ENCODE measurements at places on chromosomes 1 and 21.

DNA sequence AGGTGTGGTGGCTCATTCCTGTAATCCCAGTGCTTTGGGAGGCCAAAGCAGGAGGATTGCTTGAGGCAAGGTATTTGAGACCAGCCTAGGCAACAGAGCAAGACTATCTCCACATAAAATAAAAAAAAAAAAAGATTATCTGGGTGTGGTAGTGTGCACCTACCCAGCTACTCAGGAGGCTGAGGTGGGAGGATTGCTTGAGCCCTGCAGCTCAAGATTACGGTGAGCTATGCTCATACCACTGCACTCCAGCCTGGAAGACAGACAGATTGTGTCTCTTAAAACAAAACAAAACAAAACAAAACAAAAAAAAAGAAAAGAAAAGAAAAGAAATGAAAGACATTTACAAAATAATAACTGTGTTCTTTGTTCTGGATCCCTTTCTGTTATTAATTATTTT, 6.1 kb upstream of the TLCD4 start:
- DNase-seq: no peak

DNA sequence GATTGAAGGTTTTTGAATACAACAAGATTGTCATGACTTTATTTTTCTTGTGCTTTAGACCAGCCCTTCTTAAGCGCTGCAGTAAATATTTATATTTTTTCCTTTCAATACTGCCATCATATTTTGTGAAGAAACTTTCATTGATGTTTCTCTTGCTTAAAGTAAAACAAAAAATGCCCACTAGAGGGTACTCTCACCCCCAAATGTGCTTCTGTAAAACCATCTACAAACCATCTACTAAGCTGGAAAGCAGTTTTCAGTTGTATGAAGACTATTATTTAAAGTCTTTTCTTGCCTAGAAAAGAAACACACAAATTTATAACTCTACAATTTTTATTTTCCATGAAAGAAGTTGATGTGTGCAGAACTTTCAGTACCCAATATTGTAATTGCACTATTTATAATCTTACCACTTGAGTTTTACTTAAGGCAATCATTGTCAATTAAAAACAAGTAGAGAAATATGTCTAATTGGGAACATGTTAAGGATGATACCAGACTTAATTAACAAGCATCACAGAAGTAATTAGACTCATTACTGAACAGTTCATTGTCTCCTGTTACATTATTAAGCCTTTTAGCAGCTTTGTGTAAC, 10.7 kb downstream of the LEPR start:
- no peak for DNase-seq

- DNase-seq: no peak
Observed at GRCh38 chr1:36771240-36771639, 263.1 kb downstream of the GRIK3 start.

- DNase-seq: no peak
Observed at GRCh38 chr1:88189525-88189924, 494.5 kb upstream of the PKN2 start.

DNA sequence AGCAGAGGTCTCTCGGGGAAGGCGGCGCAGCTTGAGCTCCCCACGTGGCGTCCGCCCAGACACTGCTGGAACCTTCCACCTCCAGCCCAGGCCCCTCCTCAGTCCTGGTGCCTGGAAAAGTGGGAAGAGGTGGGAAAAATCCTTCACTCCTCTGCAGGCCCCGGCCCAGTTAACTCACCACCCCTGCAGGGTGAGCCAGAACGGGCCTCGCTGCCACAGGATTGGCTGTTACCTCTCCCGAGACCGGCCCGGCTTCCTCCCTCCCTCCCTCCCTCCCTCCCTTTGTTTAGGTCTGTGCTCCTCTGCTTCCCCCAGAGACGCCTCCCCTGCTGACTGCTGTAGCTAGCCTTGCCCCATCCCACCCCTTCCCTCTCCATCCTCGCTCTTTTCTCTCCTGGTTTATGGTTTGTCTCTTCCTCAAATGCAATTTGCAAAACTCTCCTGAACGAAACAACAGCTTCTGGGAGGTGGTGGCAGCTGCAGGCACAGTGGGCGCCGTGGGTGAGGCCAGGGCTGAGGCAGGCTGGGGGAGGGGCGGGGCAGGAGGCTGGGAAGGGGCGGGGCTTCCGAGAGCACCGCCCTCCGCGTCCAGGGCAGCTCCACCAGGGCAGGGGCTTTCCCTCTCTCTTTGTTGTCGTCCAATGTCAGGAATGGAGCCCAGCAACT, 6.5 kb downstream of the CAPN9 start:
- no peak for DNase-seq

DNA sequence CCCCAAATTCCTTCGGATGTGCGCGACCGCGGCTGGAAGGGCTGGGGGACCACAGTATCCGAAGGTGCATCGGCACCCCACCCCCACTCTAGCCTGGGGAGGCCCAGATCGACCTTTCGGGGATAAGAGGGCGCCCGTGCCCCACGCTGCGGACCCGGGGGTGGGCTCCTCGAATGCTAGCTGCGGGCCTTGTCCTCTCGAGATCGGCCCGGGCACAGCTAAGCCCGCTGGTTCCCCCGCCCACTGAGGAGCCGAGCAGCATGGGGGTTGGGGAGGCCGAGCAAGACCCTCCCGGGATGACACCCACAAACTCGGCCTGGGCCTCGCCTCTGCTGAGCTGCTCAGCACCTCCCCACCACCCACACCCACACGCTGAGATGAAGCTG, 653 bp upstream of the IFFO2 start:
- no peak for DNase-seq

DNA sequence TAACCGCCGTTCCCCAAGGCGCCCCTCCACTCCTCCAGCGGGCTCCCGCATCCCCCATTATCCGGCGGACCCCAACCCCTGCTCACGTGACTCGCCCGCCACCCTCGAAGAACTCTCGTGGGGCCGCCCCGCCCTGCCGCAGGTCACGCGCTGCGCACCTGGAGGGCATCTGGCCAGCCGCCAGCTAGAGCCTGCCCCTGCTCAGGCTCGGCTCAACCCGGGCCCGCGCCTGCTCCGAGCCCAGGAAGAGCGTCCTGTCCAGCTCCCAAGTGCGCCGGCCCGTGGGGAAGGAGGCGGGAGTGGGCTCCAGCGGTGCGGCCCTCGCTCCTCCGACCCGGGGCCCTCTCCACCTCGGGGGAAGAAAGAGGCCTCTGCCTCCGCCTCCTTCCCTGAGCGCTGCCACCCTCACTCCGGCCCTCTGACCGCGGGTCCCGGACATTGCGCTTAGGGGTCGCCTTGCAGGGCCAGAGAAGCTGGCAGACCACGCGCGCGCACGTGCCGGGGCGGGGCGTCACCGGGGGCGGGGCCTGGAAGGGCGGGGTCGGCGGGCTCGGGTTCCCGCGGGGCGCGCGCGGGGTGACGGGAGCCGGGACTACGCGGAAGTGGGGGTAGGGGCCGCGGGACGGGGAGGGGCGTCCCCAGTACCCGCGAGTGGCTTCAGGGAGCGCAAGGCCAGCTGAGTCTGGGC, 28.4 kb downstream of the HMGN2 start:
- peak; percentile 77 for DNase-seq

DNA sequence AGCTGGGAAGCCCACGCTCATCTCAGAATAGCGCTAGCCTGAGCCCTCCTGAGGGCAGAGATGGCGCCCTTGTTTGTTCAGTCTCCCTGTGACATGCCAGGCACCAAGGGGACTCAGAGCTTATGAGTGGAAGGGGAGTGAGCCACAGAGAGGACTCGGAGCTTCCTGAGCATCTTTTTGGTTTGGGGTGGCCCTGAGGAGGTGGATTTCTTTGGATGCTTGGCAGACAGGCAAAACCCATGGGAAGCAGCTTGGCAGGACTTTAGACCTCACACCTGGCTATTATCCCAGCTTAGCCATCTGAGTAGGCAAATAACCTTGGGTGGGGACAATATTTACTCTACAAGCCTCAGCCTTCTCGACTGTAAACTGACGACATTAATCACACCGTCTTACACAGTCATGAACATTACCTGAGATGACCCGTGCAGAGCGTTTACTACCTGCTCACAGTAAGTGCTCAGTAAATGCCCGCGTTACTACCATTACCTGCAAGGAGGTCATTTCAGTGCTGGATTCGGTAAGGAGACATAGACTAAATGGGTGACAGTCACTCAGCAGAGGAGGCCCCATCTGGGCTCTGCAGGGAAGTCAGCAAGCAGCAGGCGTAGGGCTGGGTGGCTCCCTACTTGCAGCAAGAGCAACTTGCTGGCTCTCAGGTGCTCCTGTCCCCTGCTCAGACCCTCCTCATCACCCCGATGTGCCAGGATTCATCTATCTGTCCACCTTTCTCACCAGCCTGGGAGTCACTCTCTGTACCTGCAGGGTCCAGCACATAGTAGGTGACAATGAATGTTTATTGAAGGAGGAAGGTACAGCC, 54.9 kb downstream of the KLHDC7A start:
- DNase-seq: no peak

DNA sequence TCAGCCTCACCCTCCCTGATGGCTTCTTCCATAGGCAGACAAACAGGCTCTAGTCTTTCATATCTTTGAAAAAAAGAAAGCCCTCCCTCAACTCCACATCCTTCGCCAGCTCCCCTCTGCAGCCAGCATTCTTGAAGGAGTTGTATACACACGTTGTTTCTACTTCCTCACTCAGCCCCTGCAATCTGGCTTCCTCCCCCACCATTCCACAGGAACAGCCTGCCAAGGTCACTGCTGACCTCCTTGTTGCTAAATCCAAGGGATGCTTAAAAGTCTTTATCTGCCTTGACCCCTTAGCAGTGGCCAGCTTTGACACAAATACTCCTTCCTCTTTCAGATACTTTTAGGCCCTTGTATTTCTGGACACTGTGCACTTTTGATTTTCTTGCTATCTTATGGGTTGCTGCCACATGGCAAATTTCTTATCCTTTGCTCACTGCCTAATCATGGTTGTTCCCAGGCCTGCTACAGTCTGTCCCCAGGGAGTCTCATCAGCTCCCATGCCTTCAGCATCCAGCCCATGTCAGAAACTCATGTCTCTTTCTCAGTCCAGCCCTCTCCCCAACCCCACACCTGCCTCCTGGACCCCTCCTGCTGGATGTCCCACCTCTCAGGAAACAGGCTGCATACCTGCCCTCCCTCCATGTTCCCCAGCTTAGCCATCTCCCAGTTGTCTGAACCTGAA, 8.3 kb downstream of the FAM229A start:
- no peak for DNase-seq

DNA sequence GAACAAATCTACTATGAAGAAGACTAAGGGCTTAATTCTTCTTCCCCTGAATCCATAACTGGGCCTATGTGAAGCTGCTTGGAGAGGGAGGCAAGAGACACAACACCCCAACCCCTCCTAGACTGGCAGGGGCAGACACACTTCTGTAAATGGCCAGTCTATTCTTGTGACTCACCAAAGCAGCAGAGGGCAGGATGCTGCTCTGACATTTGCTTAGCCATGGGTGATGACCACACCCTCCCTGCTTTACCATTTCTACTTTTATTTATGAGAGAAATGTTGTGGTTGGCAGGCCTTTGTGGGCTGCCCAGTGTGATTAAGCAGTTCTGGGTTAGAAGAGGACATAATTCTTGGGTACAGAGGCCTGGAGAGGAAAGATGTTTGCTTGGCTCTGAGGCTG, 189.8 kb upstream of the DPYD start:
- DNase-seq: no peak

- no peak for DNase-seq
Observed at GRCh38 chr21:42627527-42628289, 25.7 kb upstream of the PDE9A start.

DNA sequence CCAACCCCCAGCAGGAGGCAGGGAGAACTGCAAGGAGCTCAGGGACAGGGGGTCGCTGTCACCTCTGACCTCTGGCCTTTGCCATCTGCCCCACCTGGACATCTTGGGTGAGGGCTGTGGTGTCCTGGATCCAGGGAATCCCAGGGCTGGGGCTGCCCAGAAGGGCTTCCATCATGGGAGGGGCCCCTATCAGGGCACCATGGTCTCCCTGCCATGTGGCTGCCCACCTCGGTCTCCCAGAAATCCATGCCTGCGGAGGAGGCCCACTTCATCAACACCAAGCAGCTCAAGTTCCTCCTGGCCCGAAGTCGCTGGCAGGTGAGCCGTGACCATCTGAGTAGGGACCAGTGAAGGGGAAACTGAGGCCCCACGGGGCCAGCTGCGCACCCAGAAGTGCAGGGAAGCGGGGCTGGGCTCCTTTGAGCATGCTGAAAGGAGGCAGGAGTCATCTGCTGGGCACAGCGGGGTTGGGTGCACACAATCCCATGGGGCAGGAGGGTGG, 36.1 kb downstream of the TRIM11 start:
- no peak for DNase-seq

DNA sequence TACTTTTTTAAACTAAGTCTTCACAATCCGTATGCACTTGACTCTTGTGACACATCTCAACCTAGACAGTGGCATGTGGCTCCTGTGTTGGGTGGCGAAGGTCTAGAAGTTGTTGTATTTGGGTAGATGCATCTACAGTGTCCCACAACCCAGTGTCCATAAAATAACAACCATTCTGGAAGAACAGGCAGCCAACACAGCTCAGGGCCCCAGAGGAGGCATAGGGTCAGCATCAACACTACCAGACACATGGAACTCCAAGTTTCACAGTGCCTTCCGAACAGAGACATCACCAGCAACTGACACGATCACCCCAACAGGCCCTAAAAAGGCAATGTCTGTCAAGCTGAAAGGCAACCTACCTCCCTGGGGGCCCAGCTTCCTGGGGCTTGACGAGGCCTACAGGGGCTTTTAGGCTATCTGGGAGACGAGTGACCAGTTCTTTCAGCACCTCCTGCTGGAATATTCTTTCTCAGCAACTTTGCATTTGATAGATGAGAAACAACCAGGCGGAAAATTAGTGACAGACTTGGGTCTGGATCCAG, 5.6 kb downstream of the SH3BP5L start:
- DNase-seq: no peak

GRCh38 chr1:112817555-112818373, 102.6 kb upstream of the PPM1J start:
- no peak for DNase-seq

DNA sequence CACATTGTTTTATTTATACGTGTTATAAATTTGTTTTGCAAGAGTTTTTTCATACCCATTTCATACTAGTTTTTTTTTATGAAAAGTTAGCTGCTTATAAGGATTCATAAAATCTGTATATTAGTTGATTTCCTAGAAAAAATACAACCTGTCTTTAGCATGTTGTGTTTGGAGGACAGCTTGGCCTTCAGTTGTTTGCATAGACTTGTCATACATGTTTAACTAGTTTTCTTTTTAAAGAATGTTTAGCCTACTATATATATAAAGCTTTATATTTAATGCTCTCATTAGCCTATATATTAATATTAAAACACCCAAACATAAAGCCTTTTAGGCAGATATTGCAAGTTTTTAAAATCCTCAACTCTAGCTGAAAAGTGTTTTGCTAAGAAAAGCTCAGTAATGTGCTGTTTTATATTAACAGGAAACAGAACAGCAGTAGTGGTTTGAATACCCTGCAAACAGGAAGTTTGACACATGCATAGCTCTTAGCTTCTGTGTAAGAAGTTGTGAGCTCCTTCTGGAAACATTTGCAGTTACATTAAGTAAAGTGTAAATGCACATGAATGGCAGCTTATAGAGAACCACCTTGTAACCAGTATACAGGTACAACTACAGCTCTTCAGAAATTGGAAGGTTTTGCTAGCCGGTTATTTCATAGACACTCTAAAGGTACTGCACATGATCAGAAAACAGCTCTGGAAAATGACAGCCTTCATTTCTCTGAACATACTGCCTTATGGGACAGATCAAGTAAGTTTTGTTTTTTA, at the start of gene PRKACB:
TSS of gene PRKACB (plus strand) at position 476 of the 770 bp plus-strand sequence. CDS start at position 567, 91 bp downstream.
- no peak for DNase-seq

- no peak for DNase-seq
Observed at GRCh38 chr1:64043288-64043687, 160.1 kb upstream of the UBE2U start.

- no peak for DNase-seq
Observed at GRCh38 chr1:44647896-44648295, 26.4 kb downstream of the TMEM53 start.

GRCh38 chr1:11713095-11713494, 21.6 kb downstream of the DRAXIN start:
- DNase-seq: no peak

Data from dorsolateral prefrontal cortex (tissue), 122 donors.